ENCODE measurements at places on chromosomes 7 and 10.
A peak's percentile ranks its signal among the peaks of the same experiment; 100 is the strongest.

DNA sequence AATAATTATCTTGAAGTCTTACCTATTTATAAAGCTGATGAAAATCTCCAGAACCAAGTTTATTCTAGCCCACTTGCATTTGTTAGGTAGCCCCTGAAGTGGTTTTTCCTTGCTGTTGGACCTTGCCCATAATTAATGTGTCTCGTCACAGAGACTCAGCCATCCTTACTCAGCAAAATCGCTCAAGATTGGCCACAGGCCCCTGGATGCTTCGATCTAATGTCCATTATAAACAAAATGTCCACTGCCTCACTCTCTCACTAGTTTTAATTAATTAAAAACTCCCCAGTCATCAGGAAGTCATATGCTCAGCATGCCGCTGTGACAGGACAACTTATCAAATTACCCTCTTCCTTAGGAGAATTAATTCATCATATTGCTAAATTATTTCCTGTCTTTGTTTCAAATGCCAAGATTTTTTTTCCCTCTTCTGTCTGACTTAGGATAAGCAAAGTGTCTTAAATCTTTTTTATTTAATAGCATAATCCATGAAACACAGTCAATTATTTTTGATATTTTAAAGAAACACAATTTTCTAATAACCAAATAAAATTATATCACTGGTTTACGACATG lies 126.8 kb upstream of the PCLO start:
- H3K4me3 ChIP-seq = no peak overlapping the region
- H3K4me1 ChIP-seq = no peaks in the 10 kb centered on the region
- no peak overlapping the region for H3K27ac ChIP-seq
- no peak for DNase-seq

- peaks cover 17% of the 10 kb centered on the region for H3K4me1 ChIP-seq
- H3K4me3 ChIP-seq = no peak overlapping the region
- no peak overlapping the region for H3K27ac ChIP-seq
- H3K27me3 ChIP-seq = no peaks in the 10 kb centered on the region
- peaks cover 4% of the 10 kb centered on the region for H3K36me3 ChIP-seq
Measured at GRCh38 chr7:98907570-98907969, 29.2 kb downstream of the TRRAP start.

DNA sequence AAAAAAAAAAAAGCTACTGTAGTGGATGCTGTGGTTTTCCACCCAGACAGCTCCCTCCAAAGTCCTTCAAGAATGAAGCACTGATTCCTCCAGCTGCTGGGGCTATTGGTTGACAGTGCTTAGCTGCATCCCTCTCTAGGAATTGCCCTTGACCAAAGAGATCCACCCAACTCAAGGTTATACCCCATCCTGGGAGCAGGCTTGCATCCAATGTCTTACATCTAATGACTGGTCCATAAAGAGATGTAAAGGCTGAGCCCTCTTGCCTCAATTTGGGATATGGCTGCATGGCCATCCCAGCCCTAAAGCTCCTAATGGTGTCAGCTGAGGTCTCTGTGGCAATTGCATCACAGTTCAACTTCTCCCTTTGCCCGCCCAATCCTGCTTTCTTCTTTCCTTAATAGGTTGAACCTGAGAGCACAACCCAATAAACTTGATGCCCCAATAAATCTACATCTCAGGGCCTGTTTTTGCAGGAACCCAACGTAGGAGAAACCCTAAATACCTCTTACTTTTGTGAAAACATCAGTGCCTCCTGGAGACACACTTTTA lies 4.4 kb downstream of the GPR37 start:
- H3K4me1 ChIP-seq = peaks cover 10% of the 10 kb centered on the region
- no peak overlapping the region for H3K4me3 ChIP-seq
- no peaks in the 10 kb centered on the region for H3K36me3 ChIP-seq
- no peak for DNase-seq
- no peak overlapping the region for H3K27ac ChIP-seq
- peaks cover 7% of the 10 kb centered on the region for H3K27me3 ChIP-seq

DNA sequence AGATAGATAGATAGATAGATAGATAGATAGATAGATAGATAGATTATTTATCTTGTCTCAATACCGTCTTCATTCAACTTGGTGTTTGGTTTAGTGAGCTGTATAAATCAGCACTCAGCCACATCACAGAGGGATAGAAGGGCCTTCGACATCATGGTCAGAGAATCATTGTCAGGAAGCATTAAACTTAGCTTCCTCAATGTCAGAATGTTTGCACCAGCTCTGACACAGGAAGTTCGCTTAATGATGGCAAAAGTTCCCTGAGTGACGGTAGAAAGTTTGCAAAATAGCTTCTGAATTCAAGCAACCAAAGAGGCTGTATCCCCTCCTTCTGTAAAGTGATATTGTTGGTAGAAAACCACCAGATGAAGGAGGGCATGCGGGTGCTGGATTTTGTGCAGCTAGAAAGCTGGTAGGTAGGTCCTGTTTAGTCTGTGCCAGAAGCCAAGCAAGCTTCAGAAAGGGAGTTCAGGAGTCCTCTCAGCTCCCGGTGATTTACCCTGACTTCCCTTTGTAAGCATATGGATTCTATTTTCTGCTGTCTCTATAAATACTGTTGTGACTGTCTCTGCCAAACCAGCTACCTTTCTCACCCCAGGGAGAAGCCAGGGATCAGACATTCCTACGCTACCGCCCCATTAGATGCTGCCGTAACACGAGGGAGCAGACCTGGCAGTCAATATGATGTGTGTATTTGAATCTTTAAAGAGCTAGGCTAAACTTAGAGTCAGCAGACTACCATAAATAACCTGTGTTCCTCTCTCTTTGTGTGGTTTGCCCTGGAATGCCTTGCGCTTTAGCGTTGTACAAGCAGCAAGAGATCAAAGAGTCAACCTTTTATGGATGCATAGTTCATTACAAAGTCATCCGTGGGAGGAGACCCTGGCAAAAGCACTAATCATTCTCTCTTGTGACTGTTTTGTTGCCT lies 200.5 kb upstream of the KIAA1217 start:
- no peak overlapping the region for H3K27ac ChIP-seq
- H3K4me3 ChIP-seq = no peak overlapping the region
- no peak for DNase-seq
- H3K27me3 ChIP-seq = no peaks in the 10 kb centered on the region

DNA sequence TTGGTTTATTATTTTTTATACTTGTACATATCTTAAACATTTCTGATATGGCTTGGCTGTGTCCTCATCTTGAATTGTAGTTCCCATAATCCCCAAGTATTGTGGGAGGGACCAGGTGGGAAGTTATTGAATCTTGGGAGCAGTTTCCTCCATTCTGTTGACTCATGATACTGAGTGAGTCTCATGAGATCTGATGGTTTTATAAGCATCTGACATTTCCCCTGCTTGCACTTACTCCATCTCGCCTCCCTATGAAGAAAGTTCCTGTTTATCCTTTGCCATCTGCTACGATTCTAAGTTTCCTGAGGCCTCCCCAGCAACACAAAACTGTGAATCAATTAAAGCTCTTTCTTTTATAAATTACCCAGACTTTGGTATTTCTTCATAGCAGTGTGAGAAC lies 207.7 kb downstream of the TPK1 start:
- H3K4me1 ChIP-seq = no peaks in the 10 kb centered on the region
- no peaks in the 10 kb centered on the region for H3K36me3 ChIP-seq
- no peak overlapping the region for H3K4me3 ChIP-seq
- no peak for DNase-seq

GRCh38 chr10:98414578-98414931 lies 427 bp downstream of the PYROXD2 start:
- H3K4me3 ChIP-seq = peak overlapping the region; percentile 83
- no peaks in the 10 kb centered on the region for H3K4me1 ChIP-seq
- peak overlapping the region; percentile 82 for H3K27ac ChIP-seq
- DNase-seq = no peak

DNA sequence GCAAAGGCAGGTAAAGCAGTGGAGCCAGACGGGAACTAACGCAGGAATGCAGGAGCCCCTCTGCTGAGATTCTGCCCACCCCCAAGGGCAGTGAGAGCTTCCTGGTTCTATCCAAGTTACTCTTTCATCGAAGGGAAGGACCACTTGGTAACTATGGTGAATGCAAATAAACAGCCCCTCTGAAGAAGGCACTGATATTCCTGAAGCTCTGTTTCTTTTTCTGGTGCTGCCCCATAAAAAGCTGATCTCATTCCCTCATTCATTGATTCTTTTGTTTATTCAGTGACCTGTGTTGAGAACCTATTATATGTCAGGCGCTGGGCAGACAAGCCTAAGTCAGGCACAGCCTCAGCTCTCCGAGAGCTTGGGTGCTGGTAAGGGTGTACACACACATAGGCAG lies 217.3 kb downstream of the SNX10 start:
- no peaks in the 10 kb centered on the region for H3K36me3 ChIP-seq
- peaks cover 5% of the 10 kb centered on the region for H3K27me3 ChIP-seq
- peak overlapping the region; percentile 38 for H3K27ac ChIP-seq

GRCh38 chr7:114417290-114417689 lies 2.7 kb downstream of the FOXP2 start:
- peaks cover 24% of the 10 kb centered on the region for H3K4me1 ChIP-seq
- no peak for DNase-seq
- no peaks in the 10 kb centered on the region for H3K27me3 ChIP-seq
- H3K4me3 ChIP-seq = no peak overlapping the region
- no peaks in the 10 kb centered on the region for H3K36me3 ChIP-seq
- no peak overlapping the region for H3K27ac ChIP-seq

GRCh38 chr10:70785190-70785589 lies at the start of gene TBATA:
TSS of gene TBATA (minus strand) at chr10:70785377. CDS start at chr10:70783379, 1,998 bp downstream.
- H3K36me3 ChIP-seq = no peaks in the 10 kb centered on the region
- DNase-seq = no peak
- no peaks in the 10 kb centered on the region for H3K4me1 ChIP-seq
- H3K27me3 ChIP-seq = no peaks in the 10 kb centered on the region

DNA sequence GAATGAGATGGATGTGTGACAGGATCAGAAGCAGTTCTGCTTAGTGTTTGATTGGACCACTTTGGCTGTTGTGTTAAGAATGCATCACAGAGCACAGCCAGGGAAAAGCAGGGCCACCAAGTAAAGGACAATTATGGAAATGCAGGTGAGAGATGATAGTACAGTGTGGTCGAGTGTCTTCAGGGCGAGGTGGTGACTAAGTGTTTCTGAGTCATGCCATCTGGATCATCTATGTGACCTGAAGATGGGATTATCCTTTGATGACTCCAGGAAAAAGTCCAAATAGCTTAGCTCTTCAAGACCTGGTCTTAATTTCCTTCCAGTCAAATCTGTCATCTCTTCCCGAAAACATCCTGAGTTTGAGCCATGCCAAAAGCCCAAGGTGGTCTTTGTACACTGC lies 523.2 kb upstream of the IGFBP3 start:
- peaks cover 6% of the 10 kb centered on the region for H3K27me3 ChIP-seq
- H3K4me1 ChIP-seq = no peaks in the 10 kb centered on the region
- peaks cover 4% of the 10 kb centered on the region for H3K36me3 ChIP-seq
- no peak overlapping the region for H3K4me3 ChIP-seq

DNA sequence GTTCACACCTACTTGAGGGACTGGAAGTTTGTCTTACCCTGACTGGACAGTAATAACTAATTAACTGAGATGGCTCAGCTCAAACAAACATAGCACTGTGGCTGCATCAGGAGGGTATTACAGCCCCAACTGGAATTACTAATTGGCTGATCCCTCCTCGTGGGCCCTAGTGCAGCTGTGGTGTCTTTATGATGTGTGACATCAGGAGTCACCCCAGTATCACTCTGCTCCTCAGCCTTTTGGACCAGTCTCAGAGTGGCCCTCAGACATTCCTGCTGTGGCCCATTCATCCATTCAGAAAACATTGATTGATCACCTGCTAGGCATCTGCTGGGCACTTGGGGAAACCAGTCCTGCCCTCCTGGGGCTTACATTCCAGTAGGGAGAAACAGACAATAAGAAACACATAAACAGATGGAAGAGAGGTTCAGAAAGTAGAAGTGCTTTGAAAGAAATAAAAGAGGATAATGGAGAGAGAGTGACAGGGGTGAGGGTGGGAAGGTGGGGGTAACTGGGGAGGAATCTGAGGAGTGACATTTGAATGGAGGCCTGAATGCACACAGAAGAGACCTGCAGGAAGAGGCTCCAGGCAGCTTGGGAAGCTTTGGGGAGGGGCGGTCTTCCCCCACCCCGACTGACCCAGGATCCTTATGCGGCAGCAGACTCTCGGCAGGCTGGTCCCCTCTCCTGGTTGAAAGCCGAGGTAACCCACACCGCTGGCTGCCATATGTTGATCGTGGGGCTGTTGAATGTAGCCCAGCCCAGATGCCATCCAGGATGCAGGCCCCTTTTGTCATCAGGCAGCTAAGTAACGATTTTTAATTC lies 113.1 kb downstream of the C10orf105 start:
- H3K27ac ChIP-seq = peak overlapping the region; percentile 62
- no peak overlapping the region for H3K4me3 ChIP-seq
- peaks cover 33% of the 10 kb centered on the region for H3K4me1 ChIP-seq
- DNase-seq = no peak

GRCh38 chr10:113450046-113450804 lies 102.6 kb upstream of the HABP2 start:
- no peaks in the 10 kb centered on the region for H3K36me3 ChIP-seq
- H3K27ac ChIP-seq = no peak overlapping the region
- H3K4me3 ChIP-seq = no peak overlapping the region
- no peaks in the 10 kb centered on the region for H3K27me3 ChIP-seq

GRCh38 chr7:128243273-128243672 lies 2.2 kb downstream of the LEP start:
- no peak for DNase-seq
- H3K36me3 ChIP-seq = peaks cover 9% of the 10 kb centered on the region

DNA sequence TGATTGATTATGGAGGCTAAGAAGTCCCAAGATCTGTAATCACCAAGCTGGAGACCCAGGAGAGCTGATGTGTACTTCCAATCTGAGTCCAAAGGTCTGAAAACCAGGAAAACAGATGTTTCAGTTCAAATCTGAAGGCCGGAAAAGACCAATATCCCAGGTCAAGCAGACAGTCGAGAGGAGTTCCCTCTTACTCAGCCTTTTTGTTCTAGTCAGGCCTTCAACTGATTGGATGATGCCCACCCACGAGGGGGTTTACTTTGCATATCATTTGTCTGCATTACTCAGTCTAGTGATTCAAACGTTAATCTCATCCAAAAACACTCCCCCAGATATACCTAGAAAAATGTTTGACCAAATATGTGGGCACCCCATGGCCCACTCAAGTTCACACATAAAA lies 7.4 kb upstream of the ARID5B start:
- no peak for DNase-seq
- H3K27ac ChIP-seq = no peak overlapping the region
- no peaks in the 10 kb centered on the region for H3K36me3 ChIP-seq
- no peak overlapping the region for H3K4me3 ChIP-seq

DNA sequence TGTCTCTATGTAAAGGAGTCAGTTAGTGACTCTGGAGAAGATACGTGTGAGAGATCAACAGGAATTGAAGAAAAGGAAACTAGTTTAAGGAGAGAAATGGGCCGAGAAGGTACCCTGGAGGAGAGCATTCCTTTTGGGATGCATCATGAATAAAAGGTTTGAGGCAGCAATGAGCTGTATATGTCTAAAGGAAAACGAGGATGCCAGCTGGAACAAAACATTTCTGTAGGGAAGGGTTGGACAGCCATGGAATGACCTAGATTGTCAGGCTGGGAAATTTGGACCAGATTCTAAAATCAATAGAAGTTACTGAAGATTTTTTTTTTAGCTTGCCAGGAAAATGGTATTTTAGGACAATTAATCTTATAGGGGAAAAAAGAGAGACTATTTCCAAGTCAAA lies 17.2 kb upstream of the MPP7 start:
- H3K27ac ChIP-seq = no peak overlapping the region
- no peaks in the 10 kb centered on the region for H3K27me3 ChIP-seq
- no peak for DNase-seq
- H3K36me3 ChIP-seq = no peaks in the 10 kb centered on the region
- H3K4me3 ChIP-seq = no peak overlapping the region
- peaks cover 3% of the 10 kb centered on the region for H3K4me1 ChIP-seq

All from glutamatergic neuron (in vitro differentiated cells).